ENCODE measurements at places on chromosomes 16 and 17. TPM values are rescaled to one million over a fixed set of nuclear protein-coding genes. Genes with fewer than 3 reads are reported as not detected.

Gene SPEM3
- total RNA-seq, result not detected

Gene KRT33B
- total RNA-seq, result 0.21 TPM

Gene MMD
- 10.3 TPM for total RNA-seq

Gene SOX15
- total RNA-seq, result 9.6 TPM

Gene KCNJ12
- total RNA-seq, result 34.0 TPM

Gene KRTAP2-2
- total RNA-seq, result not detected

Gene BOLA2
- total RNA-seq, result 8.6 TPM

Gene TMEM100
- total RNA-seq, result 21.5 TPM

Gene TMEM238L
- not detected for total RNA-seq

Gene SLC4A1
- total RNA-seq, result 27.7 TPM
